ENCODE measurements at places on chromosomes 12 and 14. TPM values are rescaled to one million over a fixed set of nuclear protein-coding genes. Genes with fewer than 3 reads are reported as not detected.

Gene PCNX4
- total RNA-seq = 39.9 TPM

Gene CLEC2A
- not detected for total RNA-seq

Gene SCNN1A
- 199 TPM for total RNA-seq

Gene TCL1A
- total RNA-seq = not detected

Gene KHNYN
- 56.2 TPM for total RNA-seq

Gene ADCY4
- total RNA-seq = 54.5 TPM

Gene KLRF1
- 2.7 TPM for total RNA-seq

Gene EFS
- total RNA-seq = 10.4 TPM

Gene NELL2
- total RNA-seq = 1.6 TPM

Gene GSKIP
- 13.9 TPM for total RNA-seq

Gene NYNRIN
- 16.6 TPM for total RNA-seq

Gene APOF
- not detected for total RNA-seq

Gene PTPN11
- 98.7 TPM for total RNA-seq

Gene CD4
- total RNA-seq = 67.6 TPM

Gene TMEM119
- 43.8 TPM for total RNA-seq

Gene GLIPR1
- 38.2 TPM for total RNA-seq

Gene LRP1-AS
- total RNA-seq = not detected

Gene IL31
- not detected for total RNA-seq

Gene GLIPR1L1
- not detected for total RNA-seq

Gene ZNF605
- 13.4 TPM for total RNA-seq

Gene GALNT9
- 1.6 TPM for total RNA-seq

Gene TAS2R8
- not detected for total RNA-seq

Gene DNAJC22
- 0.67 TPM for total RNA-seq

Gene CCDC38
- not detected for total RNA-seq

Gene GPR68
- total RNA-seq = 6.3 TPM
